Lower lobe of right lung (tissue), 2 donors: ENCODE measurements at places on chromosomes 3 and 15. TPM values are rescaled to one million over a fixed set of nuclear protein-coding genes. Genes with fewer than 3 reads are reported as not detected.

ACKR4 gene
- total RNA-seq, result 8.5 TPM

DNA sequence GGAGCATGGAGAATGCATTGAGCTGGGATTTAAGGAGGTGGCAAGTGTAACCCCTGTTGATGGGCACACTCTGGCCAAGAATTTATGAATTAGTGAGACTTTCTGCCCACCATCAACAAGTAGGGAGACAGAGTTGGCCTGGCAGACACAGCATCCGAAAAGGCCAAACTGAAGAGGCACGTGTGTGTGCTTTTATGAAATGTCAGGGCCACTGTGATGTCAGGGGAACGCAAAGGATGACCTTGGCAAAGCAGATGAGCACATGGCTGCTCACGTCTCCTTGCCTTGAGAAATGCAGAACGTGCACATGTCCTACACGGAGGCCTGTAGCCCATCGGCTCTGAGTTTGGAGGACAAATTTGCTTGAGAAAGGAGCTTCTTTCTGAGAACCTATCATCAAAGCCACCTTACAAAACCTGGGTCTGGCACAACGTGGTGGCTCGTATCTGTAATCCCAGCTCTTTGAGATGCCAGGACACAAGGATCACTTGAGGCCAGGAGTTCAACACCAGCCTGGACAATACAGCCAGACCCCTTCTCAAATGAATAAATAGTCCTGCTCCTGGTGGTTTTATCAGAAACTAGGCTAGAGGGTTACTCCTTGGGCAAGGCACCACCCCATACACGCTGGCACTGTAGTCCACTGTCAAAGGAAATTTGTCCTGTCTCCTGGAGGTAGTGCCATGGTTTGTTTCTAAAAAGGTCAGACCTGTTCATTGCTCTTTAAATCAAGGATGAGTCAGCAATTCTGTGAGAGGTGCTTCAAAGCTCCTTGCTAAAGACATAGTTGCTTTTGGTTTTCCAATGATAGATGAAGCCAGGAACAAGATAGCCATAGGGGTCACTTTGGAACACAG, 941 bp upstream of the SH3BP5 start:
- peaks cover 16% of the 10 kb centered on the region for H3K36me3 ChIP-seq
- H3K27me3 ChIP-seq, result no peaks in the 10 kb centered on the region
- peak overlapping the region; percentile 88 for H3K27ac ChIP-seq
- H3K4me1 ChIP-seq, result peaks cover 39% of the 10 kb centered on the region
- H3K4me3 ChIP-seq, result peak overlapping the region; percentile 99

DNA sequence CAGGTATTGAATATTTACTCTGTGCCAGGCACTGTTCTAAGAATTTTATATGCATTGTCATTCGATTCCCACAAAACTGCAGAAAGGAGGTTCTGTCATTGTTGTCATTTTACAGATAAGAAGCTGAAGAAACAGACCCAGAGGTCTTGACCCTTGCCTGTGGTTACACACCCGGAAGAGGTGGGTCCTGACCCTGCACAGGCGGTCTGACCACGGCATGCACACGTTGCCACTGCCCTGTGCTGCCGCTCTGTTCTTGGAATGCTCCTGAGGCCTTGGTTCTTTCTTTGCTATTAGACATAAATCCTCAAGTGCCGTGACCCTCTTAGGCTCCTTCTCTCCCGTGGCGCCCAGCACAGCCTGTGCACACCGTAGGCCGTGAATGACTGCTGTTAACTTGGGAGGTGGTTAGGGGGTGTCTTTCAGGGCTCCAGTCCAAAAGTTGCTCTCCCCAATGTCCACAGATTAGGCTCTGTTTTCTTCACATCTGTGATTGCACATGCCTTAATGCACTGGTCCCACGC, 74.1 kb upstream of the PLXNA1 start:
- H3K27ac ChIP-seq, result no peak overlapping the region
- H3K36me3 ChIP-seq, result no peaks in the 10 kb centered on the region
- DNase-seq, result no peak

KBTBD8 gene
- total RNA-seq, result 5.8 TPM

CD47 gene
- 222 TPM for total RNA-seq

SNX22 gene
- 17.4 TPM for total RNA-seq

DNA sequence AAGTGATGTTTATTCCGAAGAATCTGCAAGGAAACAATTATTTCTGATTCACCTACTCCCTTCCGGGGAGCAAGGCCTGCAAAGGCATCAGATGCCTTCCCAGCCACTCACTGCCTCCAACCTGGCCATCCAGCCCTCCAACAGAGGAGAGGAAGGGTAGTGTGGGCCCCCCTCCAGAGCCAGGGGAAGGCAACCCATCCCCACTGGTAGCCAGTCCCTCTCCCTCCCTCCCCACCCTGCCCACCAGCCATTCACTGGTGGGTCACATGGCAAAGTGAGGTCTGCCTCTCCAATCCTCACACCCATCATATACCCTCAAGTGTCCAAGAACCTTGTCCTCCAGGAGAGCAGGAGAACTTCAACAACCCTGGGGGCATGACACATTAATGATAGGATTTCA, 2.4 kb upstream of the VIPR1 start:
- H3K27me3 ChIP-seq, result peaks cover 26% of the 10 kb centered on the region
- no peak for DNase-seq

GRCh38 chr3:193982258-193982659, 153.7 kb upstream of the HES1 start:
- H3K27me3 ChIP-seq, result no peaks in the 10 kb centered on the region
- no peak overlapping the region for H3K4me3 ChIP-seq
- DNase-seq, result peak; percentile 66
- no peaks in the 10 kb centered on the region for H3K36me3 ChIP-seq
- no peak overlapping the region for H3K27ac ChIP-seq

DNA sequence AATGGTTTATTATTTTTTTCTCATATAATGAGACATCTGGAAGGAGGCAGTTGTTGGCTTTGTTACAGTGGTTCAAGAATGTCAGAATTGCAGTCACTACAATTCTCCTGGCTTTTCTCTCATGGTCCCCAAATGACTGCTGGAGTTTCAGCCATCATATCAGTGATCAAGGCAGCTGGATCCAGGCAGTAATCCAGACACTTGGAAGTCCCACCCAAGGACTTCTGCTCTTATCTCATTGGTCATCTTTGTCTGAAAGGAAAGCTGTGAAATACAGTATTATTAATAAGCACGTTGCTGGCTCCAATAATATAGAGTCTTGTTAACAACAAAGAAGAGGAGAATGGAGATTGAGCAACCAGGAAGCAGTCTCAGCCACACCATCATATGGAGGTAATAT, 22.9 kb upstream of the MED12L start:
- DNase-seq, result no peak
- no peak overlapping the region for H3K4me3 ChIP-seq
- no peaks in the 10 kb centered on the region for H3K4me1 ChIP-seq
- H3K27me3 ChIP-seq, result peaks cover 6% of the 10 kb centered on the region
- no peaks in the 10 kb centered on the region for H3K36me3 ChIP-seq

DNA sequence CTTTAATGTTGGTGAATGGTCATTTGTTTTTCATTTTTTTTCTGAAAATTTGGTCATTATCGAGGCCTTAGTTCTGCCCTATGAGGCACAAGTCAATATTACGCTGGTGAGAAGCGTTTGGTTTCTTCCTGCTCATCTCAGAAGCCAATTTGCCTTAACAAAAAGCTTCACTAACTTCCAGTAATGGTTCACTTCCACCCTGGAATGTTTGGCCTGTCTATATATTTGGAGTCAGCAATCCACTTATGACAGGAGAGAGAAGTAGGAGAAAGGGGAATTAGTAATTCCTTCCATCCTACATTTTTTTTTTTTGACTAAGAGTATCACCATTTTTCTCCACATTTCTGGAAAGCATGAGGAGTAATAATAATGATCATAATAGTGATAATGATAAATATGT, 124.4 kb downstream of the DIPK2A start:
- no peak overlapping the region for H3K27ac ChIP-seq
- H3K27me3 ChIP-seq, result no peaks in the 10 kb centered on the region
- no peaks in the 10 kb centered on the region for H3K36me3 ChIP-seq
- H3K4me3 ChIP-seq, result no peak overlapping the region

DUOXA2 gene
- not detected for total RNA-seq

DNA sequence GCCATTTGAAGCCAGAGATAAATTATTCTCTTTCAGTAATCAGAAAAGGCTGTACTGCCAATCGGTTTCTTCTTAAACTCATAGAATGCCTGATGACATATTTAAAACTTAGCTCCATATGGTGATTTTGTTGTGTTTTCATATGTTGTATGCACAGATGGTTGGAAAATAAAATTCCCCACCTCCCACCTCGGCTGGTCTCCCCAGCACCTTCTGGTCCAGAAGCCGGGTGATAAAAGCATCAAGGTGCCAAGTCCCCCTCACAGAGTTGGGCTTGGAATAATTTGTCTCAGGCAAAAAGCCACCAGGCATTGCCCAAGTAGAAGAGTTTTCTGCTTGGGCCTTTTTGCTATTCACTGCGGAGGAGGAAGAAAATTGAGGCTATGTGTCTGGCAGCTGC, 18.4 kb downstream of the LARS2 start:
- H3K36me3 ChIP-seq, result peaks cover 38% of the 10 kb centered on the region
- H3K4me1 ChIP-seq, result peaks cover 8% of the 10 kb centered on the region
- no peaks in the 10 kb centered on the region for H3K27me3 ChIP-seq
- no peak overlapping the region for H3K27ac ChIP-seq

ARNT2 gene
- 11.4 TPM for total RNA-seq

DNA sequence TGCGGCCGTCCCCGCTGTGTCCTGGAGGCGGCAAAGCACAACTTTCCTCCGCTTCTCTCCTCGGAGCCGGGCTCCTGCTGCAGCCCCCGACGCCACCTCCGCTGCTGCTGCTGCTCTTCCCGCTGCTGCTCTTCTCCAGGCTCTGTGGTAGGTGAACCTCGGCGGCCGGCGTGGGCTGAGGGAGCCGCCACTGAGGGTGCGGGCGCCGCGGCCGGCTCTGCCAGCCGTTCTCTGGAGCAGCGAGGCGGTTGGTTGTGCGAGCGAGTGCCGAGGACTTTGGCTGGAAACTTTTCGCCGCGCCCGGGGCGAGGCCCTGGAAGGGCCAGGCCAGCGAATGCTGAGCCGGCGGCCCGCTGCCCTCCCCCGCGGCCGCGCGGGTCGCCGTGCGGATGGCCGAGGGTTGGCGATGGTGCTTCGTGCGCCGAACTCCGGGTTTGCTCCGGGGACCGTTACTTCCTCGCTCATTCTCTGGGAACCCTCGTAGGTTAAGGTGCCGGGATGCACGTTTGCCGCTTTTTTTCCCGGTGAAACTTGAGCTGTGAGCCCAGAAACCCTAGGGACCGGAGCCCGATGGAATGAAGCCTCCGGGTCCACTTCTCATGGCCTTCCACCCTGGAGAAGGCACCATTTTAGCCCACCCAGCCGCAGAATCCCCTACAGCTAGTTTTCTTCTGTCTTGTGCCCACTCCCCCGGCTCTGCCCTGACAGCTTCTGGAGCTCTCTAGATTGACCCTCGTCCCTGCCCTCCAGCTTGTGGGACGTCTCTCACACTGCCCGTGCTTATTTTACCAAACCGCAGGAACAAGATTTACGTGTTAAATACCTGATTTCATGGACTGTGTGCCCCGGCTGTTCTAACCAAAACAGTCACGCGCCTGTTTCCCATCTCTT, 660 bp downstream of the NECTIN3 start:
- peaks cover 32% of the 10 kb centered on the region for H3K4me1 ChIP-seq
- DNase-seq, result peak; percentile 50
- no peaks in the 10 kb centered on the region for H3K27me3 ChIP-seq
- peak overlapping the region; percentile 87 for H3K4me3 ChIP-seq
- H3K27ac ChIP-seq, result peak overlapping the region; percentile 85
- no peaks in the 10 kb centered on the region for H3K36me3 ChIP-seq

DNA sequence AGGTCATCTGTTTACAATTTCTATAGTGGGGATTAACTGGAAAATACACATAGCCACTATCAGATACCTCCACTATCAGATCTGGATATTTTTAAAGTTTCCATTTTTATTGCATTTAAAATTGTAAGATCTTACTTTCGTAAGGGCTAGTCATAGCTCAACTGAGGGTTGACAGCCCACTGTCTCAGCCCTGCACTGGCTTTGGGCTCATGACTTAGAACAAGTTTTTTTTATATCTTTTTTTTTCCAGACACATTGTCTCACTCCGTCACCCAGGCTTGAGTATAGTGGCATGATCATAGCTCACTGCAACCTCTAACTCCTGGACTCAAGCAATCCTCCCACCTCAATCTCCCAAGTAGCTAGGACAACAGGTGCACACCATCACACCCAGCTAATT, 48.8 kb upstream of the DNAJC13 start:
- H3K4me1 ChIP-seq, result no peaks in the 10 kb centered on the region
- no peak overlapping the region for H3K27ac ChIP-seq
- H3K4me3 ChIP-seq, result no peak overlapping the region
- H3K36me3 ChIP-seq, result peaks cover 5% of the 10 kb centered on the region
- DNase-seq, result no peak

WDR93 gene
- total RNA-seq, result 1.2 TPM

- H3K4me3 ChIP-seq, result no peak overlapping the region
- H3K36me3 ChIP-seq, result no peaks in the 10 kb centered on the region
- DNase-seq, result no peak
These were observed 201.1 kb downstream of the MAGI1 start for GRCh38 chr3:65837604-65838003.

ISLR2 gene
- 1.2 TPM for total RNA-seq

GRCh38 chr3:14806641-14807263, 12.0 kb upstream of the FGD5 start:
- H3K4me3 ChIP-seq, result no peak overlapping the region
- H3K27me3 ChIP-seq, result peaks cover 11% of the 10 kb centered on the region
- H3K27ac ChIP-seq, result no peak overlapping the region
- H3K36me3 ChIP-seq, result no peaks in the 10 kb centered on the region

CLDN16 gene
- 0.74 TPM for total RNA-seq

- no peak for DNase-seq
- H3K27ac ChIP-seq, result no peak overlapping the region
- no peak overlapping the region for H3K4me3 ChIP-seq
- H3K4me1 ChIP-seq, result no peaks in the 10 kb centered on the region
- no peaks in the 10 kb centered on the region for H3K27me3 ChIP-seq
These were observed 103.3 kb downstream of the TPRA1 start for GRCh38 chr3:127487196-127487595.

GRCh38 chr15:51499379-51499976, 123.1 kb downstream of the DMXL2 start:
- no peaks in the 10 kb centered on the region for H3K4me1 ChIP-seq
- H3K27ac ChIP-seq, result no peak overlapping the region
- H3K36me3 ChIP-seq, result peaks cover 28% of the 10 kb centered on the region
- no peak overlapping the region for H3K4me3 ChIP-seq

DNA sequence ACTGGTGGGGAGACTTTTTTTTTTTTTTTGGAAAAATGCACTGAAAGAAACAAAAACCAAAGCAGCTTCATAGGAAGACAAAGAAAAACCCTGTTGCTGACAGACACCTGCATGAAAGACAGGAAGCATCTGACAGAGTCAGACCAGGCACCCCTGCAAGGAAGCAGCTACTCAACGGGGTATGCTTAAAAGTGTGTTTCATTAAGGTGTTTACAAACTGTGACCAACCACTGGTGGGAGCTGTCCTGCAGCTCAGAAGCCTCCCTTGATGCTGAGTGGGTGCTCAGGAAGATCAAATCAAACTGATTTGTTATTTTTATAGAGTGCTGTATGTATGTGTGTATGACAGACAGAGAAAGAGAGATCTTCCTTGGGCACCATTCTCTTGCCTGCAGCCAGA, 34.7 kb upstream of the AGBL1 start:
- no peaks in the 10 kb centered on the region for H3K36me3 ChIP-seq
- peaks cover 5% of the 10 kb centered on the region for H3K27me3 ChIP-seq
- no peak overlapping the region for H3K27ac ChIP-seq
- no peak overlapping the region for H3K4me3 ChIP-seq
